ENCODE measurements at places on chromosomes 6 and 20. TPM values are rescaled to one million over a fixed set of nuclear protein-coding genes. Genes with fewer than 3 reads are reported as not detected.

The DNMT3B gene
- total RNA-seq = 0.49 TPM

The ADGB gene
- total RNA-seq = not detected

The FNDC1 gene
- 1.8 TPM for total RNA-seq

DNA sequence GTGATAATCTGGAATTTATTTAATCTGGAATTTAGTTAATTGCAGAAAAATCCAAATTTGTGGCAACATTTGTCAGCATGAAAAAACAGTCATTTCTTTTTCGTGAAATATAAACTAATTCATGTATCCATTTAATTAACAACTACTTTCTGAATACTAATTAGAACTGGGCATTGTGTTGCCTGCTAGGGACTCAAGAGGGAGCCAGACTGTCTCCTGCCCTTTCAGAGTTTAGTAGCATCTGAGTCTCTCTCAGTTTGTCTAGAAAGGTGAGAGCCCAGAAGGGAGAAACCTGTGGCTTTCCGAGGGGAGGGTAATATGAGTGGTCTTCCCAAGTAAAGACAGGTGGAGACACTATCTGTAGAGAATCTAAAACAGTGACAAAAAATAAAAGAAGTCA, 210.9 kb upstream of the HDDC2 start:
- H3K27me3 ChIP-seq = no peaks in the 10 kb centered on the region
- H3K4me3 ChIP-seq = no peak overlapping the region
- no peak for DNase-seq
- H3K4me1 ChIP-seq = peaks cover 3% of the 10 kb centered on the region
- H3K27ac ChIP-seq = no peak overlapping the region
- no peaks in the 10 kb centered on the region for H3K36me3 ChIP-seq
